ENCODE measurements at places on chromosomes 5 and 9. TPM values are rescaled to one million over a fixed set of nuclear protein-coding genes. Genes with fewer than 3 reads are reported as not detected.

GRCh38 chr5:16617274-16617968 lies 624 bp upstream of the RETREG1 start:
- DNase-seq: no peak

GRCh38 chr9:31612336-31613030 lies 772.0 kb upstream of the ACO1 start:
- no peak for DNase-seq

DNA sequence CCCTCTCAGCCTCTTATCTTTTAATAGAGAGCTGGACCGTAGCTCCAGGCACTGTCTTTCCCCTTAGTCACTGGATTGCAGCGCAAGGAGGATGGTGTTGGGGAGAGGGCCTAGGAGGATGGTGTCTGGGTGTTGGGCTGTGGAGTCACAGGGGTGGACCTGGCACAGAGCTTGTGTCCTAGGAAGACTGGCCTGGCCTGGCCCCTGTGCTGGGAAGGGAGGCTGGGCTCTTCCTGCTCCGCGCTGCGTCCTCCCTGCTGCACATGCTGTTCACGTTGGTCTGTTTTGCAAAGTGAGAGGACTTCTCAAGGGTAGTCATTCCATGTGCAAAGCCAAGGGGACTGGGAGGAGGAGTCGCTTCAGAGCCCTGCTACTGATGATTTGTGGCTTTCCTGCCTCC lies 123.9 kb downstream of the EHMT1 start:
- no peak for DNase-seq

- no peak for DNase-seq
Measured at GRCh38 chr9:81128701-81129100, 560.6 kb downstream of the TLE1 start.

Gene PCDHA9
- total RNA-seq: not detected

- DNase-seq: no peak
Measured at GRCh38 chr5:142758062-142758795, 11.9 kb upstream of the ARHGAP26 start.

GRCh38 chr5:108028412-108028811 lies 353.5 kb downstream of the FBXL17 start:
- DNase-seq: no peak

GRCh38 chr5:137735555-137736284 lies at the start of gene KLHL3:
Gene KLHL3 (minus strand): TSS chr5:137736089. CDS start chr5:137735646, 443 bp downstream.
- no peak for DNase-seq

Gene RASGEF1C
- total RNA-seq: 0.49 TPM

- DNase-seq: no peak
Measured at GRCh38 chr9:20898885-20899554, 132.4 kb downstream of the HACD4 start.

Gene GPR150
- total RNA-seq: not detected

GRCh38 chr5:75678155-75678554 lies 39.1 kb downstream of the POC5 start:
- no peak for DNase-seq

- DNase-seq: no peak
Measured at GRCh38 chr5:169554251-169554650, 29.3 kb upstream of the SPDL1 start.

GRCh38 chr5:136631186-136631585 lies 265.8 kb upstream of the TRPC7 start:
- no peak for DNase-seq

Gene IL9
- not detected for total RNA-seq

DNA sequence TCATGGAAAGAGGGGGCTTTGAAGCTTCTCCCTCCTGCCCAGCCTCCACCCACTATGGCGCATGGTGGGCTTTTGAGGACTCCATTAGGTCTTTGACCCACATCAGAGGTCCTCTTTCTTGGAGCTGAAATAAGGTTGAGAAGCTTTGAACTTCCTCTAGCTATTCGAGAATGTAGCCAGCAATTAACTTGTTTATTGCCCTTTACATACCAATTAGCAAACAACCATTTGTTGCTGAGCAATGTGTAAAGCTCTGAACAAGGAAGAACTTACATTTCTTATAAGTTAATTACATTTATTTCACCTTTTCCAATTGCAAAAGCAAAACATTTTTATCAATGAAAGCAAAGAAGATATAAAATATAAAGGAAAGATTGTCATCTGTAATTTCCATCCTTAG lies 30.5 kb upstream of the FOXB2 start:
- DNase-seq: no peak

DNA sequence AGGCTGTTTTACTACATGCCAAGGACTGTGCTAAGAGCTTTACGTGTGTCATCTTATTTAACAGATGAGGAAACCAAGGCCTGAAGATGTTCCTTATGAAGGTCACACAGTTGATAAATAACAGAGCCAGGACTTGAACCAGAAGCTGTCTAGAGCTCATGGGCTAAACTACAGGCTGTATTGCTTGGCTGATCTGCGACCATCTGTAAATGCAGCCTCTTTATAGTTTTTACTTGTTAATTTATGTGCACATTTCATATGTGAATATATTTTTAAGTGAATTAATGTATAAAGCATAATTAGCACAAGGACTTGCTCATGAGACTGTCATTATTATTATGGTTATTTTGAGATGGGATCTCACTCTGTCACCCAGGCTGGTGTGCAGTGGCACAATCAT lies 19.3 kb upstream of the GNPDA1 start:
- DNase-seq: no peak

- DNase-seq: no peak
Measured at GRCh38 chr5:8230868-8231267, 361.9 kb downstream of the MTRR start.

Gene ZNF474
- not detected for total RNA-seq

Gene SEMA6A
- 7.8 TPM for total RNA-seq

DNA sequence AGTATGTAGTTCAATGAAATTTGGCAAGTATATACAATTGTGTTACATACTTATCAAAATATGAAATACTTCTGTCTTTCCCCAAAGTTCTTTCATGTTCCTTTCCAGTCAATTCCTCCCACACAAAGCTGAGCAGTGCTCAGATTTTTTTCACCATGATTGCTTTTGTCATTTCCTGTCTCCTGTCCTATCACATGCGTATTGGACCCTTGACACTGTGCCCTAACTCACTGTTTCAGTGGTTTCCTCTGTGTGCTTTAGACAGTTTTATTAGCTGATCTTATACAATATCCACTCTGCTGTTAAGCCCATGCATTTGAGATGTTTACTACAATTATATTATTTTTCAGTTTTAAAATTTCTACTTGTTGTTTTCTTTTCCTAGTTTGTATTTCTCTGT lies 463.6 kb upstream of the MEF2C start:
- DNase-seq: no peak

GRCh38 chr9:99537996-99538395 lies 283.7 kb upstream of the NR4A3 start:
- DNase-seq: no peak

DNA sequence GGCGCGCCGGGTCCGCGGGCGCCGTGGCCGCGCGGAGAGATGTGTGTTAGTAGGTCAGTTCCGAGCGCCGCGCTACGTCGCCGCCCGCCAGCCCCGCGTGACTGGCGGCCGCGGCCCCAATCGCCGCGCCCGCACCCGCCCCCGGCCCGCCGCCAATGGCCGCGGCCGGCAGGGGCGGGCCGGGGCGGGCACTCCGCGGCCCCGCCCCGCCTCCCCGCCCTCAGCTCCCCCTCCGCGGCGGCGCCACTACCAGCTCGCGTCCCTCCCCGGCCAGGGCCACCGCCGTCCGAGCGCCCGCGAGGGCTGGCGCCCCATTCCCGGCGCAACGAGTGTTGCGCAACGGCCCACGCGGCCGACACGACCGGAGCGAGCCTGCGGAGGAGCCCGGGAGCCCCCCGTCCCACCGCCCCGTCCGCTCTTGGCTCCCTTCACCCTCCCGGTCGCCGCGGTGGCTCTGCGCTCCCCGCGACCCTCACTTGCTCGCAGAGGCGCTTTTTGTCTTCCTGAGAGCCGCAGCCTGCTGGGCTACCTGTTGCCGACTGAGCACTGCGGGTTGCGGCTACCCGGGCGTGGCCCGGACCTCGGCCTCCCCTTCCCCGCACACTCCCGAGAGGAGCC lies at the start of gene NFIL3:
TSS of gene NFIL3 (minus strand) at position 48 of the 618 bp plus-strand sequence. CDS start 13,098 bp downstream, outside the sequence.
- DNase-seq: peak; percentile 94

Gene TMEM8B
- 13.8 TPM for total RNA-seq

DNA sequence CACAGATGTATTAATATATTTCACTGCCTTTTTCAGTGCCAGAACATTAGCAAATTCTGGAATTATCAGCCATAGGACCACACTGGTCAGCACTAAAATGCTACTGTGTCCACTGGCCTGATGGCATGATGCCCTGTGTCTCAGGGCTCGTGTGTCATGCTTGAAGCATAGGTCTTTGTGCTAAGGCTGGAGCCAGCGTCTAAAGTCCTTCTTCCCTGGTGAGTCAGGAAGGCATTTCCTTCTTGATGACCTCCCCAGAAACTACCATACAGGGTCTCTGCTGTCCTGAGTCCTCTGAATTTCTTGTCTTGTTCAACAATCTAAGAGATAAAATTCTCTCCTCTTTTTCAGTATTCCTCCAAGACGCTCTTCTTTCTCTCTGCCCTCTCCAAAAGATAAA lies 489.9 kb downstream of the PSAT1 start:
- DNase-seq: no peak

Gene CHSY3
- total RNA-seq: 0.57 TPM

Gene PCDHB9
- total RNA-seq: 1.3 TPM

GRCh38 chr9:77946969-77947620 lies 84.5 kb downstream of the GNAQ start:
- DNase-seq: peak; percentile 66

GRCh38 chr5:103743421-103743820 lies 180.8 kb upstream of the NUDT12 start:
- DNase-seq: no peak

Data from Right ventricle myocardium inferior (tissue), 1 donor.